ENCODE measurements at places on chromosomes 4 and X.

DNA sequence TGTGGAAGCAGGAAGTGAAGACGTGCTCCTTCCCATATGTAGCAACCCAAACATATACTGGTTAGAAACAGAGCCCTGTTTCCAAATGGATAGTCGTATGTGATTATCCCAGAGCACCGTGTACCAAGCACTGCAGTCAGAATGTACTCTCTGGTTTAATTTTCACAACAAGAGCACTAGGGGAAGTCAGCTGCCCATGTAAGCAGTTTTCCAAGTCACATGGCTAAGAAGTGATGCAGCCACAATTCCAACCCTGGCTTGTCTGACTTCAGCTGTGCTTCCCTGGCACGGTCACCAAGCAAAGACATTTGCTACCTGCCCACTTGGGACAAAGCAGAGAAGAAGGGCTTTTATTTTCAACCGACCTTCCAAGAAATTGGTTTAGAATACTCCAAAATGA is 28.2 kb upstream of the CEP135 start:
- no peak for DNase-seq

GRCh38 chrX:124231451-124231759 is 101.1 kb upstream of the TEX13D start:
- no peak for DNase-seq

DNA sequence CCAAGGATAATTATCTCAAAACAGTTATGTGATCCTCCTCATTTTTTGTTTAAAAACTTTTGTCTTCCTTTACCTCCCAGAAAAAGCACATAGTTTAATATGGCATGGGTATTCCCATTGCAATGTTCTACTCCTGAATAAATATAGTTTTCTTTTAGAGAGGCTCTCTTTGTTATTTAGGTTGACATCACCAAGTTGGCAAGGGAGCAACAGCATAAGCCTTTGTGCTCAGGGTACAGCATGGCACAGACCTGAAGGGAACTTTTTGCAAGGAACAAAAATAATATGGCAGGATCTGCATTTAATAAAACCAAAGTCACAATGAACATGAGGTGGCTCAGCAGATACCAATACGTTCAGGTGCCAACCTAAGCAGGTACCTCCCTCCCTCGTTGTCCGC is 47.1 kb upstream of the NPY2R start:
- no peak for DNase-seq

DNA sequence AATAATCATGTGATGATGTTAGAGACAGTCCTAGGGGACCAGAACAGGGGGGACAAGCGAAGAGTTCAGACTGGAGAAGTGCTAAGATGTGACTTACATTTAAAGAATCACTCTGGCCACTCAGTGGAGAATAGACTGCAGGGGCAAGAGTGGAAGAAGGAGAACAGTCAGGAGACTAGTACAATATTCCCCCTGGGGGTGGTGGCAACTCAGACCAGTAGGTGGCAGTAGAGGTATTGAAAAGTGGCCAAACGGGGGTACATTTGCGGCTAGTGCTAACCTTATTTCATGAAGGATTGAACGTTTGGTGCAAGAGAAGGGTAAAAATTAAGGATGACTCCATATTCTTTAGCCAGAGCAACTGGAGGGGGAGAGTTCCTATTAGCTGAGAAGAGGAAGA is 2.7 kb upstream of the BMX start:
- peak; percentile 22 for DNase-seq

DNA sequence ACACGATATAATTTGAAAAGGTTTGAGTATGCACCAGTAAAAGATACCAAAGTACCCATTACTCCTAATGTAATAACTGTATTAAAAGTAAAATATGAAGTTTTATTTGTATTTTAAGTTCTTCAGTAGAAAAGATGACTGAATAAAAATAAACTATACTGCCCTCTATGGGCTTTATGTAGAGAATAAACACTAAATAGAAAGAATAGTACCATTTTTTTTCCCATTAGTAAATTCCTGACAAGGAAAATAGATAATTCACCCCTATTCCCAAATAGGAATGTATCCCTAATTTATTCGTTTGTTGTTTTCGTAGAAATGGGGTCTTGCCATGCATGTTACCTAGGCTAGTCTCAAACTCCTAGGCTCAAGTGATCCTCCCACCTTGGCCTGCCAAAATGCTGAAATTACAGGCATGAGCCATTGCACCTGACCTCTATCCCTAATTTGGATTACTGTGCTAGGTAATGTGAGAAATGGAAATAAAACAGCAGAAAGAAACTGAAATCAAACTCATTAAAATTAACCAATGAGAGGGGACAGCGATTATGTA is 73.6 kb upstream of the COX18 start:
- no peak for DNase-seq

Measured in NCI-H1092 (cell line).